ENCODE measurements at places on chromosomes 16 and 17. TPM values are rescaled to one million over a fixed set of nuclear protein-coding genes. Genes with fewer than 3 reads are reported as not detected.

The VAT1L gene
- total RNA-seq, result not detected

The C17orf107 gene
- 2.9 TPM for total RNA-seq

The ZFPM1 gene
- total RNA-seq, result 1.7 TPM

The NACA2 gene
- not detected for total RNA-seq

The TAC4 gene
- total RNA-seq, result not detected

The SHISA9 gene
- total RNA-seq, result under 0.01 TPM

Measured in tracheal epithelial cell (primary cell).